ENCODE measurements at places on chromosomes 12 and 14.

GRCh38 chr12:58105225-58106119, 164.1 kb downstream of the ATP23 start:
- DNase-seq, result no peak

GRCh38 chr12:110906083-110906482, 14.3 kb downstream of the MYL2 start:
- DNase-seq, result no peak

- no peak for DNase-seq
Measured at GRCh38 chr12:100842156-100842555, 47.6 kb downstream of the ANO4 start.

DNA sequence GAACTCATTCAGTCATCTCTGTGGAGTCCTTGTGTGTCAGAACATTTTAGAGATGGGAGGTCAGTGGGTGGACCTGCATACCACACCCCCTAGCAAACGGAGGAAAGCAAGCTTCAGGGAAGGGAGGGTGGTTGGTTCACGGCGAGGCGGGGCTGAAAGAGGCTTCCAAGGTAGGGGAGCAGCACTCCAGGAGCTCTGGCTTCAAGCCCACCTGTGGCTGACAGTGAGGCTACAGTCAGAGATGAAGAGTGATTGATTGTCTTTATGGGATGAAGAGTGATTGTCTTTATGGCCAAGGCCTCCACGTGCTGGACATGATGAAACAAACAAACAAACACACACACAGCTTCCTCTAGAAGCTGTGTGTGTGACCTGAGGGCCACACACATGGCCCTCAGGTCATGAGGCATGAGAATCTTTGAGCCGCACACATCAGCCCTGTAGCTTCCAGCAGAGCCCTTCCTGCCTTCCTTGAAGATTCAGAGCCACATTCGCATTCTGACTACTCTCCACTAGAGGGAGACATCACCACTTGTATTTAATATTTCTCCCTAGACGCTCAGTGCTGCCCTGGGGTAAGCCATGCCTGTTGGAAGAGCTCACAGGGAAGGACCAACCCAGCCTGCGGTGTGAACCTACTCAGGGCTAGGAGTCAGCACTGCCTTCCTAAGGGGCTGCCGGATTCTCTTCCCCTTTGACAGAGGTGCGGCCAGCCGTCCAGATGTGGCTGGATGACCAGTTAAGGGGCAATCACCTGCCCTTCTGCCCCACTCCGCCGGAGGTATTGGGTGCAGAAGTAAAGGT, 54.4 kb upstream of the KCNA1 start:
- no peak for DNase-seq

- no peak for DNase-seq
Measured at GRCh38 chr12:104929977-104930376, 28.1 kb downstream of the SLC41A2 start.

GRCh38 chr14:63717702-63718101, 10.2 kb downstream of the SGPP1 start:
- no peak for DNase-seq

DNA sequence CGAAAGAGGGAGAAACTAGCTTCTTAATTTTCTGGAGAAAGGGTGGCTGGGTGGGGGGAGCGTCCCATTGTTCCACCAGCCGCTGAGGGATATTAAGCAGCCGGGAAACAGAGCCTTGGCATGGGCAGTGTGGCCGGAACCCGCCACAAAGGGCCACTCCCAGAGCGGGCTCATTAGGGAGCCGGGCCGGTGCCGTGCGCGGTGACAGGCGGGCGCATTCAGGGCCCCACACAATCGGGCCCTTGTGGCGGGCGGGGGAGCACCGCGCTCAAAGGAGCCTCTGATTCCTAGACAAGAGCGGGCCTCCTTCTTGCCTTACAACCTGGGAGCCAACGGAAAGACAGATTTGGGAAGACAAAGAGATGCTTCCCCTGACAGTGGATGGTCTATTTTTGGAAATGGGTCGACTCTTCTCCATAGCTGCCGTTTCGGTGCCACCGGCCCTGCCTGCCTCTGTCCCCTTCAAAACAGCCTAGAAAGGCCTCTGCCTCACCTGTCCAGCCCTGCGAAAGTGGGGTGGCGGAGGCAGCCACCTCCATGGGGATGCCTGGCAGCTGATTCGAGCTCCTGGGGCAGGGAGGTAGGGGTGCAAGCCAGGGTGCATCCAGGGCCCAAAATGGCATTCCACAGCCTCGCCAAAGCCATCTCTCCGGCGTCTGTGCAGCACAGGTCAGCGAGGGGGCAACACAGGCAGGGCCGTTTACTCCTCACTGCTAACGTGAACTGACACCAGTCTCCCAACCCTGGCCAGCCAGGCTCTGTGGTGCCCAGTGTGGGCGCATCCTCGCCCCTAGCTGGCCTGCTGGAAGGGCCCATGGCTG, 10.9 kb downstream of the CCDC85C start:
- no peak for DNase-seq

DNA sequence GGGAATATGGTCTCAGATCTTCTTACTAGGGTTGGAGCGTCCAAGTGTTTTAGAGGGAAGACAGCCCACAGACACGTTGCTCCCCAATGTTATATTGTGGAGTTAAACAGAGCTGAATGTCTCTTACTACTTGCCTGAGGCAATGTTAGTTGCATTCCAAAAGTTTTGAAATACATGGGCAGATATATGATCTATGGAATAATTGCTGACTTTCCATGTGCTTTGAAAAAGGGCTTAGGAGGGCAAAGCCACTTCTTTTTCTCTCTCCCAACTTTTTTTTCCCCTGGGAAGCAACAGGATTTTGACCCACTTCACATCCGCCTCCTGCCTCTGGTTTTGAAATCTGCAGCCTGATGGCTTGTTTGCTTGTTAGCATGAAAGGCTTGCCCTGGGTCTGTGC, 33.7 kb upstream of the PAX9 start:
- DNase-seq, result no peak

DNA sequence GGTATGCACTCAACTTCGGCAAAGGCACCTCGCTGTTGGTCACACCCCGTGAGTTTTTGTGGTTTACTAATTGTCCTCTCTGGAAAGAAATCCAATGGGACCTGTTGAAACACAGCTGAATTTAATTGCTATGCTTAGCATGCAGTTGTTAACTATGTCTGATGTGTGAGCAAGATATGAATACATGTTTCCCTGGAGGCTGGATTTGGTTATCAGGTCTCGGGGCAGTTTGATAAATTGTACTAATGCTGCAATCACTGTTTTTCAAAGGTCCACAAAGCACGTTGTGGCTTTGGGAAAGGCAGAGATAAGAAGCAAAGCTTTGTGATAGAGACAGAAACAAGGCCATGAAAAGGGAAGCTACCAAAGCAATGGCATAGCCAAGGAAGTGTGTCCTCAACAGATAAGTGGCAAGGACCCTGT, 91.3 kb downstream of the DAD1 start:
- no peak for DNase-seq

DNA sequence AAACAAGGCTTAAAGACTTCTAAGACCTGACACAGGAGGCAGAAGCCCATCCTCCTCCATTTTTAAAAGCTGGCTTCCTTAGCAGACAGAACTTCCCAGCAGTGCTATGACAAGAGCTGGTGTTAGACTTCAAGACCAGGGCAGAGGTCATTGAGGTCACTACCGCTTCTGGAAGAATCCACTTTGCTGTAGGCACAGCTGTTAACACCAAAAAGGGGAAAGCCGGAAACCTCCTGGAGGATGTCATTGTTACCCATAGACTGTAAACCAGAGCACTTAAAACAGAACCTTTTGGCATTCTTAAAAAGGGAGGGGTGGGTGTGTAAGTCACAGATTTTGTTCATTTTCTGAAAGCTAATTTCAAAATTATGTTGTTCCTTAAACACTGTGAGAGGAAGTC, 445.7 kb downstream of the TMTC2 start:
- no peak for DNase-seq

DNA sequence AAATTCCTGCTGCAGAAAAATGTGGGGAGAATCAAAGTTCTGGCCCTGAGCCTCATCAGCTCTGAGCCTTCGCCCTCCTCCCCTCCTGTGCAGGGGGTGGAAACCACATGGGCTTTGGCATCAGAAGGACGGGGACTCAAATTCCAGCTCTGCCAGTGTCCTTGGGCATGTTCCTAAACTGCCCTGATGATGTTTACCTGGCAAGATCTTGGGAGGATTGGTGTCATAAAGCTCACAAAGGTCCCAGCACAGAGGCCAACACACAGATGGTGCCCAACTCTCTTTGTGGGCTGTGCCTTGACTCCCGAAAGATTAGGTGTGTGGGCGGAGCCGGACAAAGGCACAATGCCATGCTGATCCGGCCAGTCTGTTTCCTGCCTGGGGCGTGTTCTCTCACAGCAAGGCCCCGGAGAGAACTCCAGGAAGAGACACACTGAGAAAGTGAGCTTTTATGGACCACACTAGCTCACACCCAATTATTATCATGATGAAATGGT, 20.5 kb upstream of the CLMN start:
- DNase-seq, result no peak

GRCh38 chr12:56602239-56602638, 27.9 kb downstream of the BAZ2A start:
- DNase-seq, result no peak

GRCh38 chr12:58395470-58395869, 454.1 kb downstream of the ATP23 start:
- no peak for DNase-seq

GRCh38 chr14:38016497-38016896, 191.2 kb upstream of the SSTR1 start:
- no peak for DNase-seq

DNA sequence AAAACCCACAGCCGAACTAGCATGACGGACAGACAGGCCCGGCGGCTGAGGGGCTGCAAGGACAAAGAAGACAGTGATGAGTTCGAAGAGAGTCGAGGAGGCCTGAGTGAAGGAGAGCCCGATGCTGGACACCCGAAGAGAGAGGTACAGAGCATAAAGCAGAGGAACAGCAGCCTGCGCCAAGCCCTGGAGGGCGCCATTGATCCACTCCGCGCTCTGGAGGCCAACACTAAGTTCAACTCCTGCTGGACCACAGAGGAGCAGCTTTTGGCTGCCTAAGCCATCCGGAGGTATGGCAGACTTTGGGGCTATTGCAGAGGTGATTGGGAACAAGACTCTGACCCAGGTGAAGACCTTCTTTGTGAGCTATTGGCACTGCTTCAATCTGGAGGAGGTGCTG, 7.8 kb upstream of the PLXNC1 start:
- DNase-seq, result peak; percentile 27

GRCh38 chr14:104741108-104741802, 11.7 kb upstream of the SIVA1 start:
- no peak for DNase-seq

GRCh38 chr12:68331500-68331868, 678 bp downstream of the MDM1 start:
- no peak for DNase-seq

DNA sequence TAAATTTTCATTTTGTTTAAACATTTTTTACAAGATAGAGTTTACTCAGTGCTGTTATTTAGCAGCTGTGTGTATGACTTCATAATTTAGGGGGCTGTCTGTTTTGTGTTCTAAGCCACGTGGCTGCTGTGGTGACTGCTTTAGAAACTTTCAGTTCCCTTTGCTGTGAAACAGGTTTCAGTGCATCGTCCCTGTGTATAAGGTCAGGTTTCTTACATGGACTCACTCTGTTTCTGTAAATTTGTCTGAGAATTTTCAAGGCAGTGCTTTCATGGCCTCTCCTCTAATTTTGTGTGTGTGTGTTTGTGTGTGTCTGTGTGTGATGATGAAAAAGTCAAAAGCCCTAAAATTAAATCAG, 32.4 kb downstream of the BICD1 start:
- DNase-seq, result no peak

- DNase-seq, result no peak
Measured at GRCh38 chr14:64244279-64244678, 49.9 kb downstream of the ESR2 start.

- no peak for DNase-seq
Measured at GRCh38 chr12:98403385-98403784, 112.0 kb upstream of the TMPO start.

GRCh38 chr12:19288603-19289244, 150.6 kb upstream of the AEBP2 start:
- DNase-seq, result no peak

- DNase-seq, result no peak
Measured at GRCh38 chr12:108856428-108857157, 790 bp downstream of the SSH1 start.

DNA sequence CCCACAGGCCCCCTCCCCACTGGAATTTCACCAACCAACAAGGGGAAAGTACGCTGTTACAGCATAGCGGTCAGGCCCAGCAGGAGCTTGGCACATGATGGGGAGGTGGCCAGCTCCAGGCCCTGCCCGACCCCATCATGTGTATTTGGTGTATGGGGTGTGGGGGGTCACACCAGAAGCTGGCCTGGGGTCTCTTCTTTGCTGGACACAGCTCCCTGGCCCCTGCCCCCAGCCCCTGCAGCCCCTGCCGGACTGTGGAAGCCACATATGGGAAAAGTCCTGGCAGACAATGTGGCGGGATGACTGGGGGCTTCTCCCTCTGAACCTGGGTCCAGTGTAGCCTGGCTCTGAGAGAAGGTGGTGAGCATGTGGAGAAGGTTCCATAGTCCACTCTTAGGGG, 12.4 kb downstream of the NGB start:
- no peak for DNase-seq

DNA sequence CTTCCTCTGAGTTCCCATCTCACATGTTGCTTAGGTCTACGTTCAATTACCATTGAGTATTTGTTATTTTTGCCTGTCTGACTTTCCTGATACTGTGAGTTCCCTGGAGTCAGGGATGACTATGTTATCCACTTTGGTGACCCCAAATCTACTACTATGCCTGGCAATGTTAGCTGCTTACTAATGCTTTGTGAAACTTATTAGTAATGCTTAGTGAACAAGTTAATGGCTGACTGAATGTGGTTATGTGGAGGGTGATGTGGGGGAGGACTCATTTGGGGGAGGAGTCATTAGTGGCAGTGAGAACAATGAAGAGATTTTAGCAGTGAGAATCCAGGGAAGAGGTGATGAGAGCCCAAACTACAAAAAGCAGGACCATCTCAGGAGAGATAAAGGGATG, 121.6 kb downstream of the KTN1 start:
- no peak for DNase-seq

DNA sequence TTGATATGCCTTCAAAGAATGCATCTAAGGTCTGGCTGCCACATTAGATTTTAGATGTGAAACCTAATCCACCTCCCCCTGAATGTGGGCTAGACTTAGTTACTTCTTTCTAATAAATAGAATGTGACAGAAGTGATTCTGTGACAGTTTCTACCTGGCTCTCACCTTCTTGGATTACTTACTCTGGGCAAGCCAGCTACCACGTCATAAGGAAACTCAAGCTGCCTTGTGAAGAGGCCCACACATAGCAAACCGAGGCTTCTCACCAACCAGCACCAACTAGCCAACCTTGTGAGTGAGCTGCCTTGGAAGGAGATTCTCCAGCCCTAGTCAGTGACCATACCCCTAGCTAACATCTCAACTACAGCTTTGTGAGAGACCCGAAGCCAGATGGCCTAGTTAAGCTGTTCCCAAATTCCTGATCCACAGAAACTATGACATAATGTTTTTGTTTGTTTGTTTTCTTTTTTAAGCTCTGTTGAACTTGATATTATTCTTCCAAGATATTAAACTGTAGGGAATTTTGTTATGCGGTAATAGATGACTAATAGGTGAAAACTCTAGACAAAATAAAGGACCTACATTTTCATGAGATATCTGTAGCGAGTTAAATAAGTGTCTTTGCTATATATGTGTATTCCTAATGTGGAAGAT, 6.2 kb downstream of the GPR19 start:
- DNase-seq, result no peak

- no peak for DNase-seq
Measured at GRCh38 chr12:16020031-16020430, 108.9 kb downstream of the DERA start.

- DNase-seq, result no peak
Measured at GRCh38 chr12:53057816-53058500, 8.1 kb downstream of the TNS2 start.

GRCh38 chr12:82898441-82898840, 211.7 kb downstream of the TMTC2 start:
- DNase-seq, result no peak
